ENCODE measurements at places on chromosomes 4 and X. TPM values are rescaled to one million over a fixed set of nuclear protein-coding genes. Genes with fewer than 3 reads are reported as not detected.
A peak's percentile ranks its signal among the peaks of the same experiment; 100 is the strongest.

DNA sequence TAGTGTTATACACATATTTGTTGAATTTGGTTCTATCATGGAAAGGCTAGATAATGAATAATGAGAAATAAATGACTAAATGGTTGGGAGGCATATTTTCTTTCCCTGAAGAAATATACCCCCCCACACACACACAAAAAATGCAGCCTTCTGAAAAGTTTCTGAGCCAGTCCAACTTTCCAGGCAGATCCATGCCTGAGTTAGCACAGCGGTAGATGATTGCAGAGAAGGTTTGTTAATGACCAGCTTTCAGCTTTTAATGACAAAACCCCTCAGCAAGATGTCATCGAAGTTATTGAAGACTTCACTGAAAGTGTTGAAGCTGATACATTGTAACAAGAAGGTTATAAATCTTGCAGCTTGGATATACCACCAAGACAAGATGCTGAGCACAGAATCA lies 61.4 kb downstream of the GBA3 start:
- no peak for DNase-seq

- DNase-seq: no peak
Measured at GRCh38 chrX:133913009-133913408, 72.4 kb downstream of the GPC3 start.

GRCh38 chr4:41887821-41888686 lies 47.2 kb upstream of the TMEM33 start:
- peak; percentile 61 for DNase-seq

DNA sequence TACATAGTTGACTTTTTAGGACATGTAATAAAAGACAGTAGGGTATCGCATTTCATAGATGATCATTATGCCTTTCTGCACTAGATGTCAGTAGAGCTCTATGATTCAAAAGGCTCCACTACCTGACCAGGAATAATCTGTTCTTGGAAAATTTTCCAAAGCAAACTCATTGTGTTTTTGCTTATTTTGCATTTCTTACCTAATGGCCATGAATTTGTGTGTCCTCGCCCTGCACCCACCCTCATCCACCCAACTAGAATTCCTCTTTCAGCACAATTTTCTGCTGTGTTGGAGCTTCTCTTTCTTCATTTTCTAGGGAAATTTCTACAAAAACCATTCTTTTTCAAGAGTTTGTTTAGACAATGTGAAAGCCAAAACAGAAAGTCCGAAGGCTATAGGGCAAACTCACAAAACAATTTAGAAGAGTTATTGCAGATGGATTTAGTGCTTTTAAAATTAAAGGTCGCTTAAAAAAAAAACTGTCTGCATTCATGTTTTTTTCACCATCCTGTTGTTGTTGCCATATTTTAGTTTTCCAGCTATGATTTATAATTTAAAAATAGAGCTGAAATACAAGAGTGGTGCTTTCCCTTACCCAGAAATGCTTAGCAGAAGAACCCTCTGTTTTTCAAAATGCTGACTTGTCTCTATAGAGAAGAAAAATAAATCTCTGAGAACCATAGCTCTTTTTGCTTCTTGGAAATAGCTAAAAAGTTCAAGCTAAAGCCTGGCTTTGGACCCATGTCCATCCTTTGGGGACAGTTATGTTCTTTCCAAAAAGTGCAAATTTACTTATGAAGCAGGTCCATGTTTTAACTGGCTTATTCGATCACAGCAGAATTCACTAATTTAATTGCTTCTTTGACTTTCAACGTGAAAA lies 183.7 kb downstream of the SPATA18 start:
- no peak for DNase-seq

DNA sequence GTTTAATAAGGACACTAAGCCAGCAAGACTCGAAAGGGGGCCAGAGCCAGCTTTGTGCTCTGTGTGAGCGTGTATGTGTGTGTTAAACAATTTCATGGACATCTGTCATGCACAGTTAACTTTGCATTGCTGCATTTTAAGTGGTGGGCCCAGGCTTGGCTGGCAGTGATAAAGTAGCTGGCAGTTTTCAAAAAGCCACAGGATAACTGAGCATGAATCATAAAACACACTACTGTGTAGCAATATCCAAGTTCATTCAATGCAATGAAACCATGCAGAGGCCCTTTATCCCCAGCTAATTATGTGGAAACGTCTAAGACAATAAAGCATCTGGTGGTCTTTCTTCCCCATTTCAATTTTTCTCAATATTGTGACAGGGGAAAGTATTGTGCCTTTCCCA lies 132.9 kb downstream of the NKX6-1 start:
- DNase-seq: no peak

GRCh38 chrX:116357329-116357728 lies 79.1 kb upstream of the SLC6A14 start:
- DNase-seq: no peak

- no peak for DNase-seq
Measured at GRCh38 chrX:69231903-69232302, 66.7 kb upstream of the PJA1 start.

GRCh38 chr4:15065516-15065915 lies 63.2 kb downstream of the CPEB2 start:
- no peak for DNase-seq

DNA sequence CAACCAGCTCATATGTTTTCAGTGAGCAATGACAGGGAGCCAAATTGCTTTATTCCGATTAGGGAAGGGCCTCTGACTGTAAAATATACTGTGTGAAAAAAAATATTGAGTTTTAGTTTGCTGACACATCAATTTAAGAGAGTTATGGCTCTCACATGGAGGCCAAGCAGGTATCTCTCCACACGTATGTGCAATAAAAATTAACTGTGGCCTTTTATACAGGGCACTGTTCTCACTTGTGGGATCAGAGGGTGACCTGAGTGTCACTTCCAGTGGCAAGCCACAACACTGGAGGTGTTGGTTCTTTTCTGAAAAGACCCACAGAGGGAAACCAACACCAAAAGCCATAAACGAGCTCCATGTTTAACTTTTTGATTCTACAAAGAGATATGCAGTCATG lies 462.8 kb downstream of the MID1IP1 start:
- no peak for DNase-seq

GRCh38 chrX:34238896-34239295 lies 106.8 kb upstream of the FAM47A start:
- DNase-seq: no peak

GRCh38 chr4:22766068-22766467 lies 73.3 kb downstream of the GBA3 start:
- no peak for DNase-seq

- no peak for DNase-seq
Measured at GRCh38 chr4:157587681-157588423, 367.3 kb downstream of the GRIA2 start.

GRCh38 chr4:83259586-83259985 lies 25.0 kb downstream of the COQ2 start:
- DNase-seq: peak; percentile 15

DNA sequence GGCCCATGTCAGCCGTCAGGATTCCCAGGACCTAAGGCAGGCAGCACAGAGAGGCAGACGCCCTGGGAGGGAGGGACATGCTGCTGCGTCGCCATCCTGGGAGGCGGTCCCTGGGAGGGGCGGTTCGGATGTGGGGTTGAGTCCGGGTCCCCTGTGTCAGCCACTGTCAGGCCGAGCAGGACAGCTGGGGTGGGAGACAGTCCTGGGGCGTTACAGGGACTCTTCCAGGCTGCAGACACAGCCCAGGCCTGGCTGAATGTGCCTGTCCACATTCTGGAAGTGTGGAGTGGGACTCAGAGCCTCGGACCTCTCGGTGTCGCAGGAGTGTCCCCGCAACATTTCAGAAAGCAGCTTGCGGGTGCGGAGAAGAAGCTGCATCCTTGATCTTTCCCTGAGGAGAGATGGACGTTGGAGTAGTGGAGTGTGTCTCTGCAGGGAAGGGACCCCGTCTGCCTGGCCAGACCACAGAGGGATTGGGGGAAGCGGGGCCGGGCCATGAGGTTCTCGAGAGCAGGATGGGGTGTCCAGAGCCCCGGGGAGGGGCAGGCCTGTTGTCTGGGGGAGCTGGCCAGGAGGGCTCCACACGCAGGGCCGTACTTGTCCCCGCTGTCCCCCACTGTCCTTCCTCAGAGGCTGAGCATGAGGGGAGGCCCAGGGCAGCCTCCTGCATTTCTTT lies 6.1 kb downstream of the AKAP17A start:
- DNase-seq: peak; percentile 89

- DNase-seq: no peak
Measured at GRCh38 chr4:128660361-128661215, 148.9 kb upstream of the JADE1 start.

- DNase-seq: peak; percentile 71
Measured at GRCh38 chr4:130210864-130211263, 1114.9 kb downstream of the C4orf33 start.

- DNase-seq: no peak
Measured at GRCh38 chr4:106369456-106370060, 980 bp upstream of the GIMD1 start.

DNA sequence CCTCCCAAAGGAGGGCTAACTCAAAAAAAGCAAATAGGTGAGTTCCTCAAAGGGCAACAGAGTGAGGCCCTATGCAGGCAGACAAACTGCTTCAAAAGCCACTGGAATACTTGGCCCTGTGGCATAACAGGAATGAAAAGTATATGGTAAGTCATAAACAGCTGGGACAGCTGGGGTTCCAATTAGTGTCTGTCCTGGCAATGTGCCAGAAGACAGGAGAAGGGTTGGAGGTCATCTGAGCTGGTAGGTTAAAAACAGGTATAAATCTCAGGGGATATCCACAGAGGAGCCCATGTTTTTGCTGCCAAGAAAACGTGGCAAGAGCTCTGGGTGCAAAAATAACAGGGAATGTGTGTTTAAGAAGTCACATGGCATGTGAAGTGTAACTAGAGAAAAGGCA lies 111.6 kb downstream of the APOOL start:
- DNase-seq: no peak

DNA sequence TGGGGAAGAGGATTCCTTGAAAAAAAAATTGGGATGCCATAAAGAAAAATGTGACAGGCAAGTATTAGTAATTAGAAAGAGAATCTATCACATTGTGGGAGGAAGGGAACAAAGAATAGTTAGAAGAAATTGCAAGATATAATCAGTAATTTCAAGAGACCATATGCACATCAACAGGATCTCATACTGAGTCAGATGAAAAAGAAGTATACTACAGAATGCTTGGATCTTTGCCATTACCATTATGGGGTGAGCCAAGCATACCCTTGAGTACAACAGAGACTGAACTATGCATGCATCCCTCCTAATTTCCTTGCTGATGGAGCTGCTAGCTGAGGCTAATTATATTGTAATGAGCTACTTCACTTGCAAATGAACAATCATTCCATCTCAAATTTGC lies 287.6 kb downstream of the PAPSS1 start:
- no peak for DNase-seq

- DNase-seq: peak; percentile 58
Measured at GRCh38 chr4:98613453-98614075, 44.8 kb downstream of the TSPAN5 start.

DNA sequence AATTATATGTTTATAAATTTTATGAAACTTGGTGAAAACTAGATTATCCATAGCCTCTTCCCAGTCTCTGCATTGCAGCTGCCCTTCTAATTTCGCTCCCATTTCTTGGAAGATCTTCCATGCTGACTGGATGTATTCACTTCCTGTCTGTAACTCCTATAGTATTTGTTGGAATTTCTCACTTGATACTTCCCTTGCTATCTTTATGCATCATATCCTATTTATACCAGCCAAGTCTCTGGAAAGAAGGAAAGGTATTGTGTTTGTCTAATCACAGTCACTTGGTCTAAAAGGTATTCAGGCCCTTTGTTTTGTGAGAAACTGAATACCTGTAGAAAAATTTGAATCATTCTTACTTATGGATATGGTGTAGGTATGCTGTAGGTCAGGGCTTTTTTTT lies 870.9 kb upstream of the FRG1 start:
- no peak for DNase-seq

- no peak for DNase-seq
Measured at GRCh38 chr4:70178075-70178660, 17.4 kb upstream of the ODAM start.

- no peak for DNase-seq
Measured at GRCh38 chr4:39324446-39324845, 41.7 kb downstream of the RFC1 start.

- DNase-seq: peak; percentile 66
Measured at GRCh38 chr4:184802697-184803015, 23.1 kb downstream of the ACSL1 start.

DNA sequence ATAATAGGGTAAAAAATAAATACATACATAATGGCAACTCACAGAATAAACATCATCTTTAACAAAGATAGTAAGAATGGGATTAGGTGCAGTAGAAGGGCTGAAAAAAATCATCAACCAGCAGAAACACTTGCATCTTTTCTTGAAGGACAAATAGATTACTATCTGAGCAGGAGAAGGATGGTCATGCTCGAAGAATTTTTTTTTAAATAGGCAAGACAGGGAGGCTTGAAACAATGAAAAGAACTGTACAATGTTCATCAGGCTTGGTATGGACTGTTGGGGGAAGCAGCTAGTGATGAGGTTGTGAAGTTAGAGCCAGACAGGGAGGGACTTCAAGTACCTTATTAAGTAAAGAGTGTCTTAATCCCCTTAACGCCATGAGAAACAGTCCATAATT lies 167.4 kb upstream of the LDB2 start:
- DNase-seq: no peak

DNA sequence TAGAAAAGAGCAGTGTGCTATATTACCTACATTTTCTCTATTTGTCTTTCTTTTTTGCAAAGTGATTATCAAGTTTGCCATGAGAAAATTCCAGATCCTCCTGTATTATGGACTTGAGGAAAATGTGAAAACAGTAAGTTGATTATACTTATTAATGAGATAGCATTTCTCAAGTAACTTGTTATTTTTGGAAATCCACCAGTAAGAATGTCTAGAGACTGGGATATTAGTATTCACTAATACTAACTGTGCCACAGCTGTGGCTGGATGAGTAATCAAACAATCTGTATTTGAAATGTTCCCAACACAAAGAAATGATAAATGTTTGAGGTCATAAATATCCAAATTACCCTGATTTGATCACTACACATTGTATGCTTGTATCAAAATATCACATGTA lies 147.0 kb upstream of the CTSO start:
- no peak for DNase-seq

GRCh38 chrX:115264009-115264408 lies 25.5 kb upstream of the LUZP4 start:
- no peak for DNase-seq

DNA sequence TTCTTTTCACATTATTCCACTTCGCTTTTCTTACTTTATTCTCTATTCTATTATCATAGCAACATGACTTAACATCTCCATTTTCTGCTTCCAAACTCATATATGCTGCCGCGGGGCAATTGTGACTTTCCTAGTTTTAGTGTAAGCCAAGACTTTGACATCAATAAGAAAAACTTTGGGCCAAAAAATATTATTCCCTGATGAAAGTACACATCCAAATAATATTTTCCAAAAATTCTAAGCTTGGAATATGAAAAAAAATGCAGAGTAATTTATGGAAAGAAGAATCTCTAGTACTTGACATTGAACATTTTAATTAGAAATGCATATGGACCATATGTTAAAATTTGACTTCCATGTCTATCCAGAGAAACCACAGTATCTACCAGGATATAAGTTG lies 995.1 kb upstream of the INTU start:
- no peak for DNase-seq

EFHC2 gene
- 2.9 TPM for total RNA-seq

FAM156A gene
- 16.6 TPM for total RNA-seq

PRKG2 gene
- 0.88 TPM for total RNA-seq

AFF2 gene
- total RNA-seq: 10.0 TPM

UCP1 gene
- total RNA-seq: not detected

MAGEB2 gene
- total RNA-seq: not detected

IL13RA2 gene
- total RNA-seq: 1.1 TPM

SLC16A2 gene
- 15.6 TPM for total RNA-seq

FMR1 gene
- 35.8 TPM for total RNA-seq

CSAG3 gene
- total RNA-seq: not detected
